Natural killer cell treated with Interleukin-12 subunit alpha and Interleukin-12 subunit beta and Interleukin-15 and Interleukin-18, amount 100 ng/mL, for 72 hours (primary cell): ENCODE measurements at places on chromosomes 3 and 15. TPM values are rescaled to one million over a fixed set of nuclear protein-coding genes. Genes with fewer than 3 reads are reported as not detected.
A peak's percentile ranks its signal among the peaks of the same experiment; 100 is the strongest.

Gene GUCA1C
- total RNA-seq: not detected

Gene BFSP2
- total RNA-seq: not detected

Gene GOLGA6L7
- total RNA-seq: not detected

Gene KIF7
- total RNA-seq: 1.00 TPM

DNA sequence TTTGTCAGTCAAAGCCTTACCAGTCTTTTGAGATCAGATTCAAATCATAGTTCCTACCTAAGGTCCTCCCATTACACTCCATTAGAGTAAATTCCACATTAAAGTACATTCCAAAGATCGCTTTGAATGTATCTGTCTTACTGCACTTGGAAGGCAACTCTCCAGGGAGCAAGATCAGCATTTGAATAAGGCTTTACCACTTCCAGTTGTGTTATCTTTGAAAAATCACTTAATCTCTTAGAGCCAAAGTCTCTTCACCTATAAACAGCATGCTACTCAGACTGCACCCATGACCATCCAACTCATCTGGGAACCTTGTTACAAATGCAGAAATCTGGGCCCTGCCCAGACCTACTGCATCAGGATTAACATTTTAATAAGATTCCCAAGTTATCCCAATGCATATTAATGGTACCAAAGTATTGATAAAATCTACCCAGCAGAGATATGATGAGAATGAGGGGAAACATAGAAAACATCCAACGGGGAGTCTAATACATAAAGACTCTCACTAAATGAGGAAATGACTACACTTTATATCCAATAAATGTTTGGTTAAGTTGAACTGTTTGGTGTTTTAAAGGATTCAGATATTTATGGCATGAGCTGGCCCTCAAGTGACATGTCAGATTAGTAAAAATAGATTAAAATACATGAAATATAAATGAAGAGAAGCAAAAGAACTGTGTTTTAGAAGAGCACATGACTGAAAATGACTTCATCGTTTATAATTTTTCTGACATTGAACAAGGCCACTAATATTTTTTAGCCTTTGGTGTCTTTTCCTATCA is 75.9 kb downstream of the TNIK start:
- no peaks in the 10 kb centered on the region for H3K36me3 ChIP-seq
- peak overlapping the region; percentile 61 for H3K4me3 ChIP-seq
- peaks cover 50% of the 10 kb centered on the region for H3K4me1 ChIP-seq
- no peak for DNase-seq

DNA sequence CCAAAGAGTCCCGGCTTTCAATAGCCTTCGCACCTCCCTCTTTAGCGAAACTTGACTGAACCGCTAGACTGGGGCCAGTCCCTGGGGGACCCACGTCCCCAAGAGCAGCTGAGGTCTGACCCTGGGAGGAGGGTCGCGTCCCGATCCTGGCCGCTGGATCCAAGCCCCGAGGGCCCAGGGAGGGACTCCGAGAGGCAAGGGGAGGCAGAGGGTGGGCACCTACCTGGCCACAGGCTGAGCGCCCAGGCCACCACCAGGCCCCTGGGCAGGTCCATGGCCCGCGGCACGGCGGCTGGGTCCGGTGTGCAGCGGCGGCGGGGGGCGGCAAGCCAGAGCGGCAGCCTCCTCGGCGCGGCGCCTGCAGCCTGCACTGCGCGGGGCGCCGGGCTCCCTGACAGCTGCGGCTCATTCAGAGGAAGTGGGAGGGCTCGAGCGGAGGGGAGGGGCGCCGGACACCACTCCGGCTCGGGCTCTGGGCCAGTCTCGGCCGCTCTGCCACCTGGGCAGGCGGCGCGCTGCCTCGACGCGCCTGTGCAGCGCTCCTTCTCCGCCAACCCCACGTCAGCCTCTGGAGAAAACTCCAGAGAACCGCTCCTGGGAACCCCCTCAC is at the start of gene ITGA11:
TSS of gene ITGA11 (minus strand) at position 372 of the 610 bp plus-strand sequence. CDS start at position 275, 97 bp downstream.
- H3K27me3 ChIP-seq: peaks cover 62% of the 10 kb centered on the region
- H3K36me3 ChIP-seq: no peaks in the 10 kb centered on the region
- no peaks in the 10 kb centered on the region for H3K4me1 ChIP-seq
- H3K4me3 ChIP-seq: no peak within 1 kb of the TSS
- no peak within 1 kb of the TSS for H3K27ac ChIP-seq

- peak; percentile 56 for DNase-seq
- H3K4me3 ChIP-seq: peak overlapping the region; percentile 54
- H3K4me1 ChIP-seq: peaks cover 19% of the 10 kb centered on the region
- H3K27me3 ChIP-seq: peaks cover 33% of the 10 kb centered on the region
- H3K27ac ChIP-seq: no peak overlapping the region
- no peaks in the 10 kb centered on the region for H3K36me3 ChIP-seq
Measured at GRCh38 chr3:13547591-13548371, 1.1 kb upstream of the FBLN2 start.

DNA sequence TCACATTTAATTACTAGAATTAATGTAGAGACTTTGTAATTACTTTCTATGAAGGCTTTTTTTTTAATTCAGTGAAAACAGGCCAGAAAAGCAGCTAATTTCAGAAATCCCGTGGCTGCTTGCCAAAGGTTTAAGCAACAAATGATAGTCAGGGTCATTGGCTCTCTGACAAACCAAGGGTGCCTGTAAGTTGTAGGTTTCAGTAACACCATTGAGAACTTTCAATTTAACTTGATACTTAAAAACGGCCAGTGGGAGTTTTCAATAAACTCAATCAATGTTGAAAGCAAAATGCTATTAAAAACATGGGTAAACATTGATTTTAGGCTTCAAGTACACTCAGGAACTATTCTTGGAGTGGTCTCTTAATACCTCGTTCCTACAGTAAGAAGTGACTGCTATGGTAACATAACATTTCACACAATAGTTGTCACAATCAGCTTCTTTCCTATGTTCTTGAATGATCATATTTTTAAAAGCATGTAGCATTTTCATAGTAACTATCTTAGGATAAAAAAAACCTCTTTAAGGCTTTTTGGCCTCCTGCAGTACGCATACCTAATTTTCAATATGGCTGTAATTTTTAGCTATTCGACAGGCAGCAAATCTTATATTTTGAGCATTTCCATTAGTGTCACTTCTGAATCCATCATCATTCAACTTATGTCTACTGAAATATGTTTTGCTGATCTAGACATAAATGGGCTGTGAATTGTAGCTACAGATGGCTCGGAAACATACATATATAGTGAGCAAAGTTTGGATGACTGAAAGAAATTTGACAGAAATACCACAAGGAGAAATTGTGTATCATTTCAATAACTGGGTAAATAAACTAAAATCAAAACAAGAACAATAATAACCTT is 592.1 kb upstream of the GBE1 start:
- no peak overlapping the region for H3K4me3 ChIP-seq
- peaks cover 4% of the 10 kb centered on the region for H3K36me3 ChIP-seq
- no peaks in the 10 kb centered on the region for H3K27me3 ChIP-seq
- H3K4me1 ChIP-seq: no peaks in the 10 kb centered on the region

DNA sequence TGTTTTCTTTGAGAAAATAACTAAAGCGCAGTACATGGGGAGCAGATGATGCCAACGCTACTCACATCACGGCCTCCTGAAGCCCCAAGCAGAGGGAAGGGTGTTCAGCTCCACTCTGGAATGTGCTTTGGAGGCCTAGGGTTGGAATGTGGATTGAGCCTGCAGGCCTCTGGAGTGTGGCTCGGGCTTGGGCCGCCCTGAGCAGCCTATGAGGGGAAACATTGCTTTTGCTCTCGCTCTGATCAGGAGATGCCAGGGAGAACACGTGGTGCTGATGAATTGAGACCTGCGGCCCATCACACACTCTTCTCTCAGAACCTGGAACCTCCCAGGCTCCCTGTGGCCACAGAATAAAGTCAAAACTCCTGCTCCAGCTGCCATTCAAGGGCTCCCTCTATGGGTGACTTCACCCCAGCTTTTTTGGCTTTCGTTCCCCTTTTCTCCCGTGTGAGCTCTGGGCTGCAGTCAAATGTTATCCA is 23.3 kb downstream of the CCDC13 start:
- H3K4me3 ChIP-seq: no peak overlapping the region
- no peak for DNase-seq
- no peaks in the 10 kb centered on the region for H3K36me3 ChIP-seq
- peaks cover 2% of the 10 kb centered on the region for H3K27me3 ChIP-seq

DNA sequence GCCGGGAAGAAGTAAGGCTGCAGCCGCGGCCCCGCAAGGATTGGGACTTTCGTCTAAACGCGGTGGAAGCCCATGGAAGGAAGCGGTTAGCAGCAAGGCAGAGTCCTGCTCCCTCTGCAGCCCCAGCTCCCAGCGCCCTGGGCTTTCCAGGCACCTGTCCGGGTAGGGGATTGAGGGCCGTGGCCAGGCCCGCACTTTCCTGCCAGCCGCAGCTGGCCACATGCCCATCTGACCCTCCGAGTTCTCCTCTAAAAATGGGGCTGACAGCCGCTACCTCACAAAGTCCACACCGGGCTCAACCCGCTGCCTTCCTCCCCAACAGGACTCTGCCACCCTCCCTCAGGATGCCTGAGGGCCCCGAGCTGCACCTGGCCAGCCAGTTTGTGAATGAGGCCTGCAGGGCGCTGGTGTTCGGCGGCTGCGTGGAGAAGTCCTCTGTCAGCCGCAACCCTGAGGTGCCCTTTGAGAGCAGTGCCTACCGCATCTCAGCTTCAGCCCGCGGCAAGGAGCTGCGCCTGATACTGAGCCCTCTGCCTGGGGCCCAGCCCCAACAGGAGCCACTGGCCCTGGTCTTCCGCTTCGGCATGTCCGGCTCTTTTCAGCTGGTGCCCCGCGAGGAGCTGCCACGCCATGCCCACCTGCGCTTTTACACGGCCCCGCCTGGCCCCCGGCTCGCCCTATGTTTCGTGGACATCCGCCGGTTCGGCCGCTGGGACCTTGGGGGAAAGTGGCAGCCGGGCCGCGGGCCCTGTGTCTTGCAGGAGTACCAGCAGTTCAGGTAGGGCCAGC is 1.9 kb downstream of the NEIL1 start:
- peak overlapping the region; percentile 89 for H3K27ac ChIP-seq
- peaks cover 29% of the 10 kb centered on the region for H3K4me1 ChIP-seq
- H3K4me3 ChIP-seq: peak overlapping the region; percentile 52
- DNase-seq: no peak
- peaks cover 9% of the 10 kb centered on the region for H3K36me3 ChIP-seq

GRCh38 chr3:134338201-134338512 is 36.1 kb downstream of the AMOTL2 start:
- no peaks in the 10 kb centered on the region for H3K4me1 ChIP-seq
- no peaks in the 10 kb centered on the region for H3K36me3 ChIP-seq
- no peak overlapping the region for H3K4me3 ChIP-seq

GRCh38 chr3:71688121-71688520 is 37.1 kb downstream of the EIF4E3 start:
- H3K4me1 ChIP-seq: peaks cover 3% of the 10 kb centered on the region
- no peak overlapping the region for H3K4me3 ChIP-seq
- no peak overlapping the region for H3K27ac ChIP-seq
- DNase-seq: no peak

DNA sequence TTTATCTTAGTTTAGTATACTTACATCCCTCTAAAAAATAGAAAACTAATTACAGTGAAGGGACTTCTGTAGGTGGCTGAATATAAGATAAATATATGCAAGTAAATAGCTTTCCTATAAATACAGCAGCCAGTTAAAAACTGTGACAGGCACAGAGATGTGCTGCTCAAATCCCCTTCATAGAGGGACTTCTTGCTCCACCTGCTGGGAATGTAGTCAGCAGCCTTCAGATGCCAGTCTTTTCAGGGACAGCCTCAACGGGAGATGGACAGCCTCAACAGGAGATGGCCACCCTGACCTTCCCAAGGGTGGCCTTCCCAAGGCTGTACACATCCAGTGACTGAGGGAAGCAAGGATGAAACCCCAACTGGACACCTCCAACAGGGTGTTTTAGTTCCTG is 15.7 kb upstream of the PRR23E start:
- peaks cover 21% of the 10 kb centered on the region for H3K27me3 ChIP-seq
- no peak overlapping the region for H3K27ac ChIP-seq
- peaks cover 5% of the 10 kb centered on the region for H3K4me1 ChIP-seq
- no peak overlapping the region for H3K4me3 ChIP-seq

GRCh38 chr3:10187290-10187876 is 22.7 kb downstream of the IRAK2 start:
- H3K27me3 ChIP-seq: no peaks in the 10 kb centered on the region
- peaks cover 26% of the 10 kb centered on the region for H3K36me3 ChIP-seq
- H3K4me1 ChIP-seq: peaks cover 67% of the 10 kb centered on the region

- H3K27me3 ChIP-seq: peaks cover 31% of the 10 kb centered on the region
- no peak overlapping the region for H3K27ac ChIP-seq
- DNase-seq: no peak
- no peaks in the 10 kb centered on the region for H3K4me1 ChIP-seq
- peaks cover 4% of the 10 kb centered on the region for H3K36me3 ChIP-seq
Measured at GRCh38 chr15:69934607-69935006, 163.1 kb downstream of the TLE3 start.

- no peak for DNase-seq
- no peaks in the 10 kb centered on the region for H3K27me3 ChIP-seq
- H3K4me1 ChIP-seq: peaks cover 22% of the 10 kb centered on the region
- peak overlapping the region; percentile 60 for H3K27ac ChIP-seq
- H3K36me3 ChIP-seq: no peaks in the 10 kb centered on the region
Measured at GRCh38 chr3:48247401-48247811, 6.5 kb downstream of the ZNF589 start.
